ENCODE measurements at places on chromosomes 5 and 9.

GRCh38 chr9:76560481-76560922 is 101.5 kb downstream of the GCNT1 start:
- no peak for DNase-seq

- no peak for DNase-seq
Measured at GRCh38 chr9:69549310-69550202, 122.6 kb downstream of the APBA1 start.

DNA sequence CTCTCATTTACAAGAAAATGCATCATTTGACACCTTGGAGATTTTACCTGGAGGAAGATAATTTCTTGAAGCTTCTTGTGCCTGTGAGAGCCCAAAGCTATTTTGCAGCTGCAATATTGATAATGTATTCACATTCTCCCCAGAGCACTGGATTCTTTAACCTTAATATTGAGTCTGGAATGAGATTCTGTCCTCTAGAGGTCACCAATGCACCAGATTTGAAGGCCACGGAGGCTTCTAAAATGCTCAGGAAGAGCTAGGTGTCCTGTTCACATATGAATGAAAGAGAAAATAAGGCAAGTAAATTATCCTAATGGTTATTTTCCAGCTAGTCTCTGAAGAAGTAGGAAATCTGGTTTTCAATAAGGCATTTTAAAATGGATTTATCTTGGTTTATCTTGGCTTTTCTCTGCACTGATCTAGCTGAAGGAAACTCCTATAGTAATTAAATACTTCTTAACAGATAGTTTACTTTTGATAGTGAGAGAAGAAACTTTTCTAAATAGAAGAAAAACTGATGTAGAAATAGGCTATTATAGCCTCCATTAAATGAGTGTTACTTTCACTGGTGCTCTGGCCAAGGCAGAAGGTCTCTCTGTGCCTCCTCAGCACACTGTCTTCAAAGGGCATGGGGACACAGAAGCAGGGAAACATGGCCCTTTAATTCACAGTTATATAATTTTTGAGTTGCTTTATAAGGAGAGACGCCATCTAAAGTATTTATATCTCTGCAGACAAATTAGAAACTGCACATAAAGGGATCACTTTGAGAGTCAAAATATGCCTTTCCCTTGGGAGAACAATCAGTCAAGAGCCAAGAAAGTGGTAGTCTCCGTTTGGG is 297.0 kb upstream of the ACTBL2 start:
- DNase-seq = no peak

DNA sequence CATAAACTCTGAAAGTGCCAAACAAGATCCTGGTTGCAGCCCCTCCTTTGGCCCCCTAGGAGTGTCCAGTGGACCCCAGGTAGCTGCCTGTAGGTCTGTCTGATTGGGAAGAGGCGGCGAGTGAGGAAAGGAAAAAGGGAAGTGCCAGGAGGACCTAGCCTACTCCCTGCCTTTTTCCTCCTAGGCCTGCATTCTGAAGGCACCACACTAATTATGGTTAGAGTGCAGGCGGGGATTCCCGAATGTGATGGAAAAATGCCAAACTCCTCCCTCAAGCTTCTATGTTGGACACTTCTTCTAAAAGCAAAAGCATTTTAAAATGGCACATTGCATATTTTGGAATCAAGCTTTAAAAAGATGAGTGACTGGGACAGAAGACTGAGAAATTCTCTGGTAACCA is 83.2 kb upstream of the SMIM15 start:
- DNase-seq = no peak

GRCh38 chr5:72144762-72145161 is 37.5 kb downstream of the MAP1B start:
- DNase-seq = no peak

DNA sequence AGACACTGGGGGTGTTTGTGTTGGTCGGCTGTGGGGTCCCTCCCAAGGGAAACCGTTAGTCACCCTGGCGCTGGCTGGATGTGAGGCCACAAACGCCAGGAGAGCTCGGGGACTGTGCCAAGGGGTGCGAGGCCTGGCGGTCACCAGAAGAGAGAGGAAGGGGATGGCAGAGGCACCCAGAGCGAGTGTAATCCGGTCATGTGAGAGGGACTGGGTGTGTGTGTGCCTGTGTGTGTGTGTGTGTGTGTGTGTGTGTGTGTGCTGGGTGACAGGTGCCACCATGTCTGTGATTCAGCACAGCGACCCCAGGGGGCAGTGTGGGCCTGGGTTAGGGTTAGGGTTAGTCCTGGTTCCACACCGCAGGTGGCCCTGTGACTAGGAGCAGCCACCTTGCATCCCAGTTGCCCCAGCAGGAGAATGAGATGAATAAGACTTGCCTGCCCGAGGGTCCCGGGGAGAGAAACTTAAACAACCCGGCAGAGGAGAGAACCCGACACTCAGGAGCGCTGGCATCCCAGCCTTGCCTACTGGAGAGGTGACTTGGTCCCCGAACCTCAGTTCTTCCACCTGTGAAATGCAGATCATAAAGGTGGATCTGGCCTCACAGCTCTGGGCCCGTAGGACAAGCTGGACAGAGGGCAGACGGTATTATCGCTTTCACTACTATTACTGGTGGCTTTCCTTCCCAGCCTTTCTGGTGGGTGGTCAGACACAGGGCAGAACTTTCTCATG is 1.4 kb upstream of the ADAMTSL2 start:
- DNase-seq = peak; percentile 37

- DNase-seq = peak; percentile 67
Measured at GRCh38 chr9:104961238-104961637, 33.3 kb upstream of the ABCA1 start.

DNA sequence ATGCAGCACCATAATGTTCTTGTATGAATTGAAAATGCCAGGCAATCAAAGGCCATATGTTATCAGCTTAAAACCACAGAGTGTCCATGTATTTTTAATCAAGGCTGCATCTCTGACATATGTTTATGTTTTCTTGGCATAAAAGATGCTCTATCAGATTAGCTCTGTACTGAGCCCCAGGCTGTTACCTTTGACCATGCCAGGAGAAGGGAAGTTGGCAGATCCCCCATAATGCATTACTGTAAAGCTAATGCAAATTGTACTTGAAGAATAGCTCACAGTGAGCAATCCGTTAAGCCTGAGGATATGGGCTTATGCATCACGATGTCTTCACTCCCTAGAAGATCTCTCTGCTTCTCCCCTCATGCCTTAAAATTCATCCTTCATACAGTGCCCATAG is 414.4 kb downstream of the BRINP1 start:
- DNase-seq = no peak

DNA sequence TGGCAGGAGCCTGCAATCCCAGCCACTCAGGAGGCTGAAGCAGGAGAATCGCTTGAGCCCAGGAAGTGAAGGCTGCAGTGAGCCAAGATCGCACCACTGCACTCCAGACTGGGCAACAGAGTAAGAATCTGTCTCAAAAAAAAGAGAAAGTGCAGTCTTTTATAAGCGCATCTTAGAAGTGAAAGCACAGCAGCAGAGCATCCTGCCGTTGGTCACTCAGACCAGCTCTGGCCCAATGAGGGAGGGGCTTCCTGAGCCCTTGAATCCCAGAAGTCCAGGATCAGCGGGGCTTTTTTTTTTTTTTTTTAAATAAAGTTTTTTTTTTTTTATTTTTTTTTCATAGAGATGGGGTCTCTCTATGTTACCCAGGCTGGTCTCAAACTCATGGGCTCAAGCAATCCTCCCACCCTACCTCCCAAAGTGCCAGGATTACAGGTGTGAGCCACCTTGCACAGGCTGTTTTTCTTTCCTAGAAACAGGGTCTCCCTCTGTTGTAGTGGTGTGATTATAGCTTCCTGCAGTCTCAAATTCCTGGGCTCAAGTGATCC is 42.3 kb downstream of the NAIF1 start:
- DNase-seq = no peak

- DNase-seq = no peak
Measured at GRCh38 chr9:121499427-121500164, at the start of gene GGTA1. Gene GGTA1 (minus strand): TSS chr9:121499844. CDS start chr9:121467922, 31,922 bp downstream.

GRCh38 chr5:149869411-149869821 is 75.2 kb downstream of the PDE6A start:
- no peak for DNase-seq

DNA sequence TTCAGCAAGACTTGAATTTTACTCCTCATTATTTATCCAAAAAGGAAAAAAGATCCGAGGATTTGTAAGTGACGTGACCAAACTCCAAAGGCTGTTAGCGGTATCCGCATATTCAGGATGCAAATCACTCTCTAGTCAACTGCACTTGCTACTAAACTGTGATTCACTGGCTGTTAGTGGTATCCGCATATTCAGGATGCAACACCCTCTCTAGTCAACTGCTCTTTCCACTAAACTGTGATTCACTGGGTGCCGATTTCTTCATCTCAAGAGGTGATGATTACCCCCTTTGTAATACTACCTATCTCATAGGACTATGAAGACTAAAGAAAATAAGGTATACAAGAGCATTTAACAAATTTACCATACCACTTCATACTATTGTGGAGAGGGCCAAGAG is 5.7 kb downstream of the MAPKAP1 start:
- no peak for DNase-seq
